ENCODE measurements at places on chromosomes 11 and 22.

GRCh38 chr11:123316003-123316402 lies 114.1 kb upstream of the GRAMD1B start:
- DNase-seq, result no peak

DNA sequence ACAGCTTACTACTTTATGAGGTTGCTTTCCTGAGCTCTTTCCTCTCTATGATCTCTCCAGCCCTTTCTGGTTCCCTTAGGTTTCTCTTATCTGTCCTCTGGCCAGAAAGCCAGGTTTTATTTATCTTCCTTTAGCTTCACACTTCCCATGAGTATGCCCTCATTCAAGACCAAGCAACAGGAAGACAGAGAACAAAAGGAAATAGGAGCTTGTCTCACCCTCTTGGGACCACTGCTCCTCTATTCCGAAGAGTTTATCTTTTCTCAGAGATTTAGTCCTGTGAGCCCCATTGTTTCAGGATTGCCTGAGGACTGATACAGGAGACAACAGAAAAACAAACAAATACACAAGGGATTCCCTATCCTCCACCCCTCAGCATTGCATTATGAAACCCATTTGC lies 62.4 kb upstream of the CCDC179 start:
- no peak for DNase-seq

DNA sequence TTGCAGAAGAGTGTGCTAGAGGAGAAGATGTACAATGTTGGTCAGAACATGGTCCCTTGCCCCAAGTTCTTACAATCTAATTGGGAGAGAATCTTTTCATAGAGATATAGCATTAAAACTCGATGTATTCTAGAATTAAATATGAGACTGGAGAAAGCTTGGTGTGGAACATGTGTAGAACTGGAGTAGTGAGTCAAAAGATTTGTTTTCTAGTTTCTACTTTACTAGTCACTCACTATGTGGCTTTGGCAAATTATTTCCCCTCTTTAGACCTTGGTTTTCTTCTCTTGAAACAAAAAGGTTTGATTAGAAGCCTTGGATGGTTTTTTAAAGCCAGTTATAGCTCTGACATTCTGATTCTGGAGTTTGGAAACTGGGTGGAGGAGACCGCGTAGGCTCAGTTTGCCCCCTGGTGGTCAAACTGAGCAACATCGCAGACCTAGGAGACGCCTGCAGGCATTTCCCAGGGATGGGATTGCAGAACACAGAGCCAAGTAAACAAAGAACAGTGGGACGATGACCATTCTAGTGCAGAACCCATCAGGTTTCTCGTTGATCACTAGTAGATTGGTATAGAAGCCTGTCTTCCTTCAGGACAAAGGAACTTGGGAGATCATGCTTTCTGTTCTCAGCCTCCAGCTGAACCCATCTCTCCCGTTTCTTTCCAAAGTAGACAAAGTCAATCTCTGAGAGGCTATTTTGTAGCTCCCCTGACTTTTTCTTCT lies 8.5 kb upstream of the CHRDL2 start:
- no peak for DNase-seq

DNA sequence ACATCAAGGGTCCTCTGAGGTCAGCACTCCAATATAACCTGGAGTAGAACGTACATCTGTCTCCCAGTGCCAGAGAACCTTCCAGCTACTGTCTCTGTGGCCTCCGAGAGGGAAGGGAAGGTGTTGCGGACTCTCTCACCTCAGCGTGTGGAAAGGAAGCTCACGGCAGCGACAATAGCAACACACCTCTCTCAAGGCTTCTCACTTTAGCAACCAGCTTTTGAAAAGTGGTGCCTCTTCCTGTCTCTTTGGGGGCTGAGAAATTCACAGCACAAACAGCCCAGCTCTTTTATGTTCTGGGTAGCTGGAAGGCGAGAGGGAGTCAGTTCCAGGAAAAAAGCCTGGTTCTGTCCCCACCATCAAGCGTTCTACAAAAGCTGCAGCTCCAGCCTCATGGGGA lies 156.9 kb upstream of the TBCEL start:
- no peak for DNase-seq

GRCh38 chr11:70032943-70033710 lies 45.0 kb upstream of the ANO1 start:
- DNase-seq, result no peak

- no peak for DNase-seq
Measured at GRCh38 chr11:132244846-132245245, 874.4 kb downstream of the NTM start.

DNA sequence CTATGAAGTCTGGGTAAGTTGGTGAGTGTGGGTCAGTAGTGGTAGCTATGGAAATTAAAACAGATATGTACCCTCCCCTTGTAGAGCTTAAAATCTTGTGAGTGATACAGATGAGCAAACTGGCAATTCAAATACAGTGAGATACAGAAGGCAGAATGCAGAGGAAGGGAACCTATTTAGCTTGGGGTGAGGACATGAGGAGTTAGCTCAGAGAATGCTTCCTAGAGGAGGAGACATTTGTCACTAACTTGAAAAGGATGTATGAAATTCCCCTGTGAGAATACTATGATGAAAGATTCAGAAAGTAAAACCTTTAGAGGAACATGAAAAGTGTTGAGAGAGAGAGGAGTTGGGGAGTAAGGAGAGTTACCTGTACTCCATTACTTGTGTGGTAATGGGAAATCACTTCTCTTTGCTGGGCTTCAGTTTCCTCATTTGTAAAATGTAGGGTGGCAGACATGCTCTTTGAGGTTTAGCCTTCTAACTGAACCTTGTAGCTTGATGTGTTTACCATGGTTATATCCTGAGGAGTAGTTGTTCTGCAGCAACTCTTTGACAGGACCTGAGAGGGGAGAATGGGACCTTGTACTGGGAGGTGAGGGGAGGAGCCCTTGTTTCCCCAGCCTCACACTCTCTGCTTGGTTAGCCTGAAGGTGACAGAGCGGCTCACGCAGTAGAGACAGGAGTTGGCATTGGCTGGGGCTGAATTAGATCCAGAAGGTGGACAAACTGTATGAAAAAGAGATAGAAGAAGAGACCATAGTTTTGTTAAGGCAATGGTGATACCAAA lies 17.9 kb downstream of the SWAP70 start:
- DNase-seq, result no peak

DNA sequence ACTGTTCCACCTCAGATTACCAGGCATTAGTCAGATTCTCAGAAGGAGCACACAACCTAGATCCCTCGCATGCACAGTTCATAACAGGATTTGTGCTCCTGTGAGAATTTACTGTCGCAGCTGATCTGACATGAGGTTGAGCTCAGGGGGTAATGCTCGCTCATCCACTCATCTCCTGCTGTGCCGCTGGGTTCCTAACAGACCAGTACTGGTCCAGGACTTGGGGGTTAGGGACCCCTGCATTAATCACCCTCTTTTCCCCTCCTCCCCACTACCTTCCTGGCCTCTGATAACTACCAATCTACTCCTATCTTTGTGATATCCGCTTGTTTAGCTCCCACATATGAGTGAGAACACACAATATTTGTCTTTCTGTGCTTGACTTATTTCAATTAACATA lies 83.5 kb upstream of the FSHB start:
- DNase-seq, result no peak

- no peak for DNase-seq
Measured at GRCh38 chr11:120658071-120658423, 146.5 kb downstream of the GRIK4 start.

DNA sequence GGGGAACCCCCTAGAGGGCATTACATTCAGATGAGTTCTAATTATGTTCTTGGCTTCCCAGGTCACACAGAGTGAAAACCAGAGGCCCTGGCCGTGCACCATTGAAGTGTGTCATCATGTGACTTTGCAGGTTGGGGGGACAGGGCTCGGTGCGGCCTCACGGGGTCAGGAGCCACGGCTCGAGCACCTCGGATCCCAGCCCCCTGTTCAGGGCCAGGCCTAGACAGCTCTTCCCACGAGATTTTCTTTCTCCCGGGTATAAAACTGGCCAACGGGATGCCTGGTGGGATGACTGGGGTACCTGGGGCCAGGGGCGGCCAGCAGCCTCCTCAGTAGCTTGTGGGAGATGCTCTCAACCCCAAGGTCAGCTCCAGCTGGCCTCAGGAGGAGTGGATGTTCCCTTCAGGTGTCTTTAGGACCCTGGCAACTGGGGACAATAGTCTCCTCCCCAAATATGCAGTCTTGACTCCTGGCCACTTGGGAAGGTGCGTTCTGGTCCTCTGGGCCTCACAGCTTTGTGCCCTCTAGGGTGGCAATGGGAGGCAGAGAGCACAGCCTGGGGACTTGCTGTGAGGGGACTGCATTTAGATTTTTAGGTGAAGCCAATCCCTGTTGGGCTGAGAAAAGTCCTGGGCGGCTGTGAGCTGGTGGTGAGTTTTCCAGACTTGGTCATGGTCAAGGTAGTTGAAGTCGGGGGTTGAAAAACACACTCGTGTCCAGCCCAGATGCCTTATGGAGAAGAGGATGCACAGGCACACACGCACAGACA lies 95.6 kb downstream of the KCNQ1 start:
- DNase-seq, result no peak

- DNase-seq, result no peak
Measured at GRCh38 chr22:18950141-18950540, 14.0 kb upstream of the PRODH start.

- DNase-seq, result no peak
Measured at GRCh38 chr11:70540196-70540595, 141.9 kb downstream of the CTTN start.

DNA sequence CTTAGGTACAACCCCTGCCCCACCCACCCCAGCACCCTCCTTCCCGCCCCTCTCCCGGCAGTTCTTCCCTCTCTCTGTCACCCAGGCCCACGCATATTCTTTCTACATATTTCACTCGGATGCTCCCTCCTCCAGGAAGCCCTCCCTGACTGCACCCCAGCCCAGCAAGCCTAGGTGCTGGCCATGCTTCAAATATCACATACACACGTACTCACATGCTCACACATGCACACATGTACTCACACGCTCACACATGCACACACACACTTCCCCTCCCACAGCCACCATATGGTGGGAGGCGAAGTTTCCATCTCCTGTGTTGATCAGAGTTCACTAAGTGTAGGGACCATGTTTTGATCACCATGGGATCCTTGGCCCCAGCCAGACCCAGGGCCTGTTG lies 90.4 kb downstream of the WNT7B start:
- DNase-seq, result no peak

GRCh38 chr11:14044916-14045315 lies 82.4 kb downstream of the SPON1 start:
- DNase-seq, result no peak

- no peak for DNase-seq
Measured at GRCh38 chr11:126181939-126182730, 29.3 kb downstream of the RPUSD4 start.

- DNase-seq, result no peak
Measured at GRCh38 chr11:64694026-64694755, 28.8 kb downstream of the NRXN2 start.

DNA sequence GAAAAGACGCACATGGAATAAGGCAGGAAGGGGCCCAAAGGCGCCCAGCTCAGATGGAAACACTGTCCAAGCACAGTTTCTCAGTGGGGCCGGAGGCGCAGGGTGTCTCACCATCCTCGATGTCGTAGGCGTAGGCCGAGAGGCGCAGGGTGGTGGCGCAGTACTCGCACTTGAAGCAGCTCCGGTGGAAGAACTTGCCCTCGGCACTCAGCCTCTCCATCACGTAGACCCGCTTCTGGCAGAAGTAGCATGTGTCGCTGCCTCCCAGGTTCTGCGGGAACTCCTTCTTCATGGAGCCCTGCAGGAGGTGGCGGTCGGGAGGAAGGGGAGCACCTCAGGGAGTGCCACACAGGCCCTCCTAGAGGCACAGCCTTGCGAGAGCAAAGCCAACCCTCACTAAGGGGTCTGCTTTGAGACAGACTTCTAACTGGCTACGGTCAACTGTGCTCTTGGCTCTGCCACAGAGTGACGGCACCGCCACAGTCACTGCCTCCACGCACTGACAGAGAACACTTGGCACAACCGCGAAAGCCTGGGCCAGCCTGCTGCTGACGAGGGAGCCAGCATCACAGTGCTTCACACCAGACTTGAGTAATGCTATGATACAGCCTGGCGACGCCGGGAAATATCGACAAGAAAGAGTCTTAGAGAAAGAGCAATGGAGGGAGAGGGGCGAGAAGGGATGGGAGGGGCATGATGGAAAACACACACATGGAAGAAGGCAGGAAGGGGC lies 97.6 kb upstream of the BID start:
- no peak for DNase-seq

- DNase-seq, result no peak
Measured at GRCh38 chr22:43848366-43849171, 13.7 kb downstream of the SULT4A1 start.

DNA sequence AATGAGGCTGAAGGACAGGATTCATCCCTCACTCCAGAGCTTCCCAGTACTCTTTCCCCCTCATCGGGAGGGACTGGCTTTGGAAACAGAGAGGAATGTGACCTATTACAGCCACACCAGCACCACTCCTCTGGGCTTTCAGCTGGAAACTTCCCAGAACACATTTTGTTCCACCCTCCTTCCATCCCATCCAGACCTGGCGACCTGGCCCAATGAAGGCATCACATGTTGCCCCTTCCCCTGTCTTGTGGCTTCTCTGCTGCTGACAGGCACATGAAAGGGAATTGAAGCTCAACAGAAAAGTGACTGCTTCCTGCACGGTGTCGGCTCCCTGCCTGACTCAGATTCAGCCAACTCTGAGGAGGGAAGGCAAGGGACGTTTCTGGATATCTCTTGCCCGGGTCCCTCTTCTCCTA lies 19.1 kb downstream of the IRAG1 start:
- DNase-seq, result no peak

DNA sequence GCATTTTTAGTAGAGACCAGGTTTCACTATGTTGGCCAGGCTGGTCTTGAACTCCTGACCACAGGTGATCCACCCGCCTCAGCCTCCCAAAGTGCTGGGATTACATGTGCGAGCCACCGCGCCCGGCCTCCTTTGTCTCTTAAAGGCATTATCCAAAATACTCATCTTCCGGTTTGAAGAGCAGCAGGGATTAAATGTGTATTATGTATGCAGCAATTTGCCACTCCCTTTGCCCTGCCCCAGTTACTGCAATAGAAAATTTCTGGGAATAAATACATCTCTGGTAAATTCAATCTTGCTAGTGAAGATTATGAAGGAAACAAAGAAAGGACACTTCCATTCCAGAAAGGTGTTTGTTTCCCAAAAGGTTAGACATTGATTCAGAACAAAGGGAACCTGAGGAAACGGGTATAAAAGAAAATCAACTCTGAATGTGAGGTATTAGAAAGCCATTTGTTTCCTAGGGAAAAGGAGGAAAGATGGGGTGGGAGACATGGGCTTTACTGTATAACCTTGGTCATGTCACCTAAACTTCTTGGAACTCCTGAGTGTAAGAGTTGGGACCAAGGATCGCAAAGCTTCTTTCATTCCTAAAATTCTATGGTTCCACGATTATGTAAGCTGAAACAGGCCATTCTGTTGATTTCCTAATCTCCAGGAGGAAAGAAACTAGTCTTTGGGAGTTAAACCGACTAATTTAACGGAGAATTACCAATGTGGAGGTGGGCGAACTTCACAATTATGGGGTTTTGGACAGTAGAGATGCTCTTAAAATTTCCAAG lies 959 bp upstream of the HIPK3 start:
- no peak for DNase-seq

DNA sequence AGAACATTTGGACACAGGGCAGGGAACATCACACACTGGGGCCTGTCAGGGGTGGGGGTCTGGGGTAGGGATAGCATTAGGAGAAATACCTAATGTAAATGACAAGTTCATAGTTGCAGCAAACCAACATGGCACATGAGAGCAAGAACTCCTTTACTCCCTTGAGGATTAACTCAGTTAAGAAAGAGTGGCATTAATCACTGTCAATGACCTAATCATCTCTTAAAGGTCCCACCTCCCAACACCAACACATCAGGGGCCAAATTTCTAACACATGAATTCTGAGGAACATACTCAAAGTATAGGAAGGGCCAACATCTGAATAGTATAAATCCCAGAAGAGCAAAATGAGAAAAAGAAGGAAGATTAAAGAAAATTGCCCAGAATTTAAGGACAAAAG lies 272.9 kb downstream of the SWAP70 start:
- no peak for DNase-seq

Data from GM12864 (cell line).